ENCODE measurements at places on chromosomes 16 and 17.

GRCh38 chr16:26214581-26215174, 522.9 kb downstream of the HS3ST4 start:
- DNase-seq, result no peak

DNA sequence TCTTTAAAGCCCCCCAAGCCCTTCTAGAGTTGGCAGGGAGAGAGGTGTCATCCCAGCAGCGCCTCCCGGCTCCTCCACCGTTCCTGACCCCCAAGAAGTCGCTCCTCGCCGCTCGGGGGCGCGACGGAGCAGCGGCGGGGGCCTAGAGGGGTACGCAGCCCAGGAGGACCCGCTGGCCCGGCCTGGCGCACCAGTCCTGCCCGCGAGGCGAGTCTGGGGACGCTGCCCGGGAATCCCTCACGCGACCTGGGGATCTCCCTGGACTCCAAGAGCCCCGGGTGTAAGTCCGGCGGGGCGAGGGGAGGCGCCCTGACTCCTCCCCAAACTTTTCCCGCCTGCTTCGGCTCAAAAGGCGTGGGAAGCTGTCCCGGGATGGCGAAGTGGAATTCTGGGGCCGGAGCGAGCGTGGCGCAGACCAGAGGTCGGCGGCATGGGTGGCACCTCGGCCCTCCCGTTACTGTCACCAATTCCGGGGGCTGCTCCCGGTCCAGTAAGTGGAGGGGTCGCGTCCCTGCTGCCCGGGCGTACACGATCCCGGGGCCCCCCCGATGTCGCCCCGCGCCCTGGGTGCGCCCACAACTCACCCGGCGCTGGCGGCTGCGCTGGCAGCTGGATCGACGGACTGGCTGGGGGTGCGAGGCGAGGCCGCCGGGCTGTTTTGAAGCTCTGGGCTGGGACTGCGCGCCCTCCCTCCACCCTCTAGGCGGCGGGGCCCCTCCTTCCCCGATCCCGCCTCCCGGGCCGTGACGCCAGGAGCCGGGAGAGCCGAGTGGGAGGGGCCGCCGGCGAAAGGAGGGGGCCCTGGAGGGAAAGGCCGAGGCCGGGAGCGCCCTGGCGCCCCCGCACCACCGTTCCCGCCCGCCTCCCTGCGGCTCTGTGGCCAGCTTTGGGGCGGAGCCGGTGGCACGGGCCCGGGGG, at the start of gene EMP2:
Gene EMP2 (minus strand): TSS at position 634 of the 918 bp plus-strand sequence. CDS start 32,981 bp downstream, outside the sequence.
- no peak for DNase-seq

- no peak for DNase-seq
Measured at GRCh38 chr16:75011634-75012307, 12.9 kb downstream of the ZNRF1 start.

DNA sequence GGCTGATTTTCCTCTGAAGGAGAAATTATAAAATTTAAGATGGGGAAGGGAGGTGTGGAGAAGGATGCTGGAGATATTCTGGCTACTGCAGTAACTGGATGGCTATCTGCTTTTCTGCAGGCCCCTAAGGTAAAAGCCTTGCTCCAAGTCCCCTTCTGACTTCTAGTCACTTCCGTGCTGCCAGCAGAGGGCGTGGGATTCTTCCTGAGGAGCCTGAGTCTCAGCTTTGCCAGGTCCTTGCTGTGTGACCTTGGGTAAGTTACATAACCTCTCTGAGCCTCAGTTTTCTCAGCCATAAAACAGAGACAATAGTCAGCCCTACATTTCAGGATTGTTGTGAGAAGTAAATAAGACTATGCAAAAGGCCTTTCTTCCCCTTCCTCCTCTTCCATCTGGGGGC, 24.3 kb upstream of the TMEM220 start:
- no peak for DNase-seq

GRCh38 chr17:19387921-19388521, 1.0 kb upstream of the MFAP4 start:
- no peak for DNase-seq

DNA sequence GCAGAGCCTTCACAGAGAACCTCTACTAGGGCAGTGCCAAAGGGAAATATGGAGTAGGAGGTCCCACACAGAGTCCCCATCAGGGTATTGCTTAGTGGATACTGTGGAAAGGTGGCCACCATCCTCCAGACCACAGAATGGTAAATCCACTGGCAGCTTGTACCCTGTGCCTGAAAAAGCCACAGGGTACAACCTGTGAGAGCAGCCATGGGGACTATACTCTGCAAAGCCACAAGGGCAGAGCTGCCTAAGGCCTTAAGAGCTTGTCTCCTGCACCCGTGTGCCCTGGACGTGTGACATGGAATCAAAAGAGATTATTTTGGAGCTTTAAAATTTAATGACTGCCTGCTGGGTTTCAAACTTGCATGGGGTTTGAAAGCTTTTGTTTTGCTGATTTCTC, 118.0 kb upstream of the SEC14L1 start:
- DNase-seq, result no peak

DNA sequence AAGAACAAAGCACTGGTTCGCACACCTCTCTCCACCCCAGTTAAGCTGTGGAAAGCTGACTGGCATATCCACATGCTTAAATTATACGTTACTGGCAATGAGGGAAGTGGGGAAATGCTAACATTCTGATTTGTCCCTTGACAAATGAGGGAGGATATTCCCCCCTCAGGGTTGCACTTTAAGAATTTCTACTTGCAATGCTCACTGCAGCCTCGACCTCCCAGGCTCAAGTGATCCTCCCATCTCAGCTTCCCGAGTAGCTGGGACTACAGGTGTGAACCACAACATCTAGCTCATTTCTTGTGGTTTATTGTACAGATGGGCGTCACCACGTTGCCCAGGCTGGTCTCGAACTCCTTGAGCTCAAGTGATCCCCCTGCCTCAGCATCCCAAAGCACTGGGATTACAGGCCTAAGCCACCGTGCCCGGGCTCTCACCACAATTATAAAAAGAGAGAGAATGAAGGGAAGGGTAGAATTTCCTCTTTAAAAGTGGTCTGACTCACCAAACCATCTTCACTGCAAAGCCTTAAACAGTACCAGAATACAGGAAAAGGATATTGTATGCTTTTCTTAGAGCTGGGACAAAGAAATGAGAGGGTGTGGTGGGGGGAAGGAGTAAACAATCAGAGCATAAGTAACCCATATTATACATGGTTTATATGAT, 38.9 kb downstream of the KANSL1 start:
- no peak for DNase-seq

DNA sequence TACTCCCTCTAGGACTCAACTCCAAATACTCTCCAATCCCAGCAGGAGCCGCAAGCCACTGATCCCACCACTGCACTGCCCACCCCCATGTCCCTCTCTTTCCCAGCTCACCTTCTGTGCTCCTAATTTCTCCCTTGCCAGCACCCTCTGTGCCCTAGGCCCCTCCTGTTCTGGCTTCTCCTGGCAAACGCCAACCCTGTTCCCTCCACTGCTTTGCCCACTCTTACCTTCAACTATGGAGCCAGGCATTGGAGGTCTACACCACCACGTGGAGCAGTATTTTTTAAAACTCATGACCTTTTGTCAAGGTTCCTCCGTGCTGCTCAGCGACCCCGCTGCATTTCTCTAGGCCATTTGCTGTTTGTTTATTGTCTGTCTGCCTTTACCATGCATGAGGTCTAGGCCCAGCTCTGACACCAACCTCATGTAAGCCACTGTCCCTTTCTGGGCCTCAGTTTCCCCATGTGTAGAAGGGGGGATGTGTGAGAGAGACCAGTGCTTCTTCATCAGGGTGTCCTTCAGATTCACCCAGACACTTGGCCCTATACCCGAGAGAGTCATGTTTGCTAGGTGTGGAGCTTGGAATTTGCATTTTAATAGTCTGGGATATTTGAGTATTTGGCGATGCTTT, 4.6 kb downstream of the CCDC102A start:
- DNase-seq, result no peak

GRCh38 chr16:1933097-1933661, 9.8 kb downstream of the MSRB1 start:
- DNase-seq, result no peak

GRCh38 chr17:62690168-62690897, 62.9 kb downstream of the MRC2 start:
- no peak for DNase-seq

DNA sequence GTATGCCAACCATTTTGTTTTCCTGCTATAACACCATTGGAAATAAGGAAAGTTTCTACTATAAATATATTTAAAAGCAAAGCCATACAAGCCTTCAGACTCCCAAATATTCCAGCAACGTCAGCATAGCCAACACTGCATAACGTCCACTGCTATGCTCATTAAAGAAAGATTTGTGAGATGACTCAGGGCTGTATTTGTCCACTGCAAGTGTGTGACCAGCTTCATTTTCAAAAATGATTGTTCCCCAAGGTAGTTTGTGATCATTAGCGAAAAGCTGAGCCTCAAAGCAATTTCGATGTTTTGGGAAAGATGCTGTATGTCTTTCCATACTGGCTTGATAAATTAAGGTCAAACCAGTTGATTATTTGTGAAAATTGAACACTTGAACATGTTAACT, 14.9 kb upstream of the CCDC182 start:
- DNase-seq, result no peak

DNA sequence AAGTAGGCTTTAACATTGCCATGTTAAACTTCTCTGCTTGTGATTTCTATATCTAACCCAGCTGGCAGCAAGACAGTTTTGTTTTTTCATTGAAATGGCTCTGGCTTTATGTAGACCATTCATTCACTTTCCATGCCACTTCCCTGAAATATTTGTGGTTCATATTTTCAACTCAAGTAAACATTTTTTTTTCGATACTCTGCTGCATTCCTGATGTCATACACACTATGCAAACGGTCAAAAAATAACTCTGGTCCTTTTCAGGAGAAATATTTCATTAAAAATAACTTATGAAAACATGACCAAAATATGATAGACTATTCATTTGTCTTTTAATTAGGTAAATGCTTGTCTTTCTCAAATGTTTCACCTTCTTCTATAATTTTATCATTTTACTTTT, 116.3 kb downstream of the USP22 start:
- no peak for DNase-seq

DNA sequence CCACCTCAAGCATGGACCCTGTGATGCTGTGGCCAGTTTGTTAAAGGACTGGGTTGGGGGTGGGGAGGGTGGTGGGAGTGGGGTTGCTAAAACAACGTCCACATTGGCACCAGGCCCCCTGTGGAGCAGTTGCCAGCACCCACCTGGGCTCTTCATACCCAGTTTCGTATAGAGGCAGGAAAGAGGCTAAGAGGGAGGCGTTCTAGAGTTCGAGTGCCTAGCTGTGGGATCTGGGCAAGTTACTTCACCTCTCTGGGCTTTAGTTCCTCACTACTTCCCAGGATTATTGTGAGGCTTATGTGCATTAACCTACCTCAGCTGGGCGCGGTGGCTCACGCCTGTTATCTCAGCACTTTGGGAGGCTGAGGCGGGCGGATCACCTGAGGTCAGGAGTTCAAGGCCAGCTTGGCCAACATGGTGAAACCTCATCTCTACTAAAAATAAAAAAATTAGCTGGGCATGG, 1.4 kb downstream of the MFAP4 start:
- no peak for DNase-seq

- no peak for DNase-seq
Measured at GRCh38 chr16:86478779-86479178, 31.5 kb upstream of the FOXF1 start.

DNA sequence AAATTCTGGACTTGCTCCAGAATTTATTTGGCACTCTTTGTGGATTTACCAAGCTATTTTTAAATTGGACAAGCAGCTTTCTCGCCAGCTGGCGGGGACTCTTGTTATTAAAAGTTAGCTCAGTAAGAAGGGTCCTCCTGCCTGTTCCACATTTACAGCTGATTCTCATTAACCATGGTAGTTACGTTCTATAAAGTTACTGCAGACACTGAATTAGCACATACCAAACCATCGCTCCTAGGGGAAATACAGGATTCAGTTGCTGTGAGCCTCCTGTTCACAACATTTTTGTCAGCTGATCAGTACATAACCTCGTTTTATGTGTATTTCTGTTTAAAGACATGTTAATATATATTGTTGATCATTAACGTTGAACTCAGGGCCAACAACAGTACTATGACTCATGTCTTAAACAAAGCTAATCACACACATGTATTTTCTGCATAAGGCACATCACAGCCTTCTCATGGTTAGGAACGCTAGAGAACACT, 4.2 kb downstream of the LDAF1 start:
- no peak for DNase-seq

GRCh38 chr17:50426472-50426782, 409 bp downstream of the ACSF2 start:
- no peak for DNase-seq

DNA sequence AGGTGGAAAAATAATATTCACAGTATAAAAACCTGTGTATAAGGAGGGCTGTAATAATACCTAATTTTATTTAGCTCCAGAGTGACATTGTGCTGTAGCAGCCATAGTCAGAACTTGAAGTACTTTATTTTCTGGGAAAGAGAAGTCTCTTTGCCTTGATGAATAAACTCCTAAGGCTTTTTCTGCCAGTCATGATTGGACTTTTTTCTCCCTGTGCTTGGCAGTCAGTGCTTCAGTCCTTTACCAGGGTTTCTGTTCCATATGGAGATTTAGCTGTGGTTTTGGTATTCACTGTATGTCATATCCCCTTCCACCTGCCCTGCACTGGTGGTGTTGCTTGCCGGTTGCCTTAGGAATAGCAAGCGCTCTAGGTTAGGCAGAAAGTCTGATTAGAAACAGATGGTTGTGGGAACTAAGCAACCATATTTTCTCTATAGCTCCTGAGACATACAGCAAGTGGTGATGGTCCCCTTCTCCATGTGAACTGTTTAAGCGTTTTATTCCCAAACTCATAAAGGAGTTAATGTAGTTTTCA, 24.7 kb downstream of the DDX42 start:
- DNase-seq, result no peak

- DNase-seq, result no peak
Measured at GRCh38 chr16:85735225-85735635, 15.7 kb downstream of the C16orf74 start.

- DNase-seq, result no peak
Measured at GRCh38 chr17:50558091-50558490, 2.4 kb upstream of the CACNA1G start.

GRCh38 chr17:37818689-37819088, 73.8 kb upstream of the HNF1B start:
- no peak for DNase-seq

DNA sequence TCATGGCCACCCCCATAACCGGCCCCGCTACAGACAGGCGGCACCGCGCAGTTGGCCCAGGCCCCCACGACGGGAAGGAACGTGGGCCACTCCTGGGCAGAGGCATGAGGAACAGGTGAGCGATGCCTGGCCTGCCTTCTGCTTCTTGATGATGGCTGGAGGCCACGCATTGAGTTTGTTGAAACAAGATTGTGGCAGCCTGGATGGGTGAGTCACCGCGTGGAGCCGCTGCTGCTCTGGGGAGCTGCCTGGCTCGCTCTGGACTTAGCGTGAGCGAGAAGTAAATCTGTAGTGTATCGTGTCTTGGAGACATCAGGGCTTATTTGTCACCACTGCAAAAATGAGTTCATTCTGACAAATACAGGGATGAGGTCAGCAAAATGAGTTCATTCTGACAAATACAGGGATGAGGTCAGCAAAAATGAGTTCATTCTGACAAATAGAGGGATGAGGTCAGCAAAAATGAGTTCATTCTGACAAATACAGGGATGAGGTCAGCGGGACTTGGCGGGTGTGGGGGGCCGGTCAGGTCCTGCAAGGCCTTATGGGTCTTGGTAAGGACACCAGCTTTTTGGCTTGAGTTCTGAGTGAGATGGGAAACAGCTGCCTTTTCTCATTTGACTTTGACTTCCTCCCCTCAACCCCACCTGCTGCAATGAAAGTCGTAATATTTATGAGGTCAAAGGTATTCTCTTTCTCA, 93.0 kb downstream of the SEC14L1 start:
- DNase-seq, result no peak

GRCh38 chr16:58102665-58103392, 26.4 kb downstream of the CFAP20 start:
- no peak for DNase-seq

GRCh38 chr17:34626121-34626681, 46.8 kb downstream of the TMEM132E start:
- no peak for DNase-seq

GRCh38 chr16:24850289-24850938, 4.7 kb downstream of the SLC5A11 start:
- DNase-seq, result no peak

Data from activated T-helper 1 cell treated with anti-CD3 and anti-CD28 coated beads, Interleukin-2, amount 50 U/mL, for 16 hours (primary cell).